ENCODE measurements at places on chromosomes 12 and 14.

DNA sequence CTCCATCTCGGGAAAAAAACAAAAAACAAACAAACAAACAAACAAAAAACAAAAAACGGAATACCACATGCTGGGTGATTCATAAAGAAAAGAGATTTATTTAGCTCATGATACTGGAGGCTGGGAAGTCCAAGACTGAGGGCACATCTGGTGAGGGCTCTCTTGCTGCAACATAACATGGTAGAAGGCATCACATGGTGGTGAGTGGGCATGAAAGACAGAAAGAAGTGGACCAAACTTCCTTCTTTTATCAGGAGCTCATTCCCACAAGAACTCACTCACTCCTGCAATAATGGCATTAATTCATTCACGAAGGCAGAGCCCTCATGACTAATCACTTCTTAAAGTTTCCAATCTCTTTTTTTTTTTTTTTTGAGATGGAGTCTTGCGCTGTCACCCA lies 8.0 kb upstream of the LGMN start:
- DNase-seq = no peak

- peak; percentile 19 for DNase-seq
Observed at GRCh38 chr14:102779084-102779462, 1.8 kb downstream of the TRAF3 start.

DNA sequence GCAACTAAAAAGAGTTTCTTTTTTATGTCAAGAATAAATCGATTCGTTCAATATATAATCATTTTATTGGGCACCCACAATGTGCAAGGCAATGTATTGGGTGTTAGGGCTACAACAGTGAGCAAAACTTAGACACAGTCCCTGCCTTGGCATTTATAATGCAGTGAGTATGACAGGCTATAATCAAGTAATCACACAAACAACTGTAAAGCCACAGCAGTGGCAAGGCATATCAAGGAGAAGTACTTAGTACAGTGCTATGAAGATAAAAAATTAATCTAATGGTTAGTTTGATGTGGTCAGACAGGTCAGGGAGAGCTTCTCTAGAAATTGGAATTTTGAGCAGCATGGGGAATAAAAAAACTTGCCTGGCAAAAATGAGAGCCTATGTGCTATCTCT lies 39.5 kb upstream of the OTOGL start:
- no peak for DNase-seq

GRCh38 chr12:44155358-44155757 lies 319.5 kb downstream of the TMEM117 start:
- no peak for DNase-seq

DNA sequence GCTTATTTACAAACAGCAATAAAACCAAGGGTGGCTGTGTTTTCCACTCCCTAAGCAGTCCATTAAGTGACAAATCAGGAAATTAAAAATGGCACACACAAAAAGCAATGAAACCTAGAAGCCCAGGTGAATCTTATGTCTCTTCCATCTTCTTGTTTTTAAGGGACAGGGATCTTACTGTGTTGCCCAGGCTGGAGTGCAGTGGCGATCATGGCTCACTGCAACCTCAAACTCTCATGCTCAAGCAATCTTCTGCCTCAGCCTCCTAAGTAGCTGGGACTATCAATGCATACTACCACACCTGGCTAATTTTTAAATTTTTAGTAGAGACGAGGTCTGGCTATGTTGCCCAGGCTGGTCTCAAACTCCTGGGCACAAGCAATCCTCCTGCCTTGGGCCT lies 52.4 kb upstream of the CERS5 start:
- no peak for DNase-seq

- peak; percentile 84 for DNase-seq
Observed at GRCh38 chr12:1691123-1692007, 495 bp downstream of the ADIPOR2 start.

GRCh38 chr14:45251912-45252311 lies 1.1 kb downstream of the MIS18BP1 start:
- no peak for DNase-seq

GRCh38 chr12:32542428-32543229 lies 136.5 kb upstream of the DNM1L start:
- DNase-seq = no peak

- no peak for DNase-seq
Observed at GRCh38 chr14:93752980-93753561, 35.2 kb downstream of the PRIMA1 start.

DNA sequence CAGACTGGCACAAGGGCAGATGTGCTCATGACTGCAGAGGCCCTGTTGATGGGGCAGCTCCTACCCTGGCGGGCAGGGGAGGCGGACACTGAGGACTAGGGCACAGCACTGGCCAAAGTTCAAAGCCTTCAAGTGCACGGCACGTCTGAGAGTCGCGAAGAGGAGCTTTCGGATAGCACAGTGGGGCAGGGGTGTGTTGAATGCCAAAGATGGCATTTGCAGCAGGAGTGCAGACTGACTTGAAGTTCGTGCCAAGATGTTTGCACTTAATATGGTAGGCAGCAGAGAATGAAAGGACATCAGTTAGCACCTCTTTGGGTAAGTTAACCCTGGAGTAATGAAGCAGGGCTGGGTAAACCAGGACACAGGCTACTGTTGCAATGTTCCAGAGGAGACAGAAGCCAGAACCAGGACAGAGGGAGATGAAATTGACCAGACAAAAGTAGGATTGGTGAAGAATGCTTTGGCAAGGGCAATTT lies 6.7 kb upstream of the EML1 start:
- DNase-seq = no peak

DNA sequence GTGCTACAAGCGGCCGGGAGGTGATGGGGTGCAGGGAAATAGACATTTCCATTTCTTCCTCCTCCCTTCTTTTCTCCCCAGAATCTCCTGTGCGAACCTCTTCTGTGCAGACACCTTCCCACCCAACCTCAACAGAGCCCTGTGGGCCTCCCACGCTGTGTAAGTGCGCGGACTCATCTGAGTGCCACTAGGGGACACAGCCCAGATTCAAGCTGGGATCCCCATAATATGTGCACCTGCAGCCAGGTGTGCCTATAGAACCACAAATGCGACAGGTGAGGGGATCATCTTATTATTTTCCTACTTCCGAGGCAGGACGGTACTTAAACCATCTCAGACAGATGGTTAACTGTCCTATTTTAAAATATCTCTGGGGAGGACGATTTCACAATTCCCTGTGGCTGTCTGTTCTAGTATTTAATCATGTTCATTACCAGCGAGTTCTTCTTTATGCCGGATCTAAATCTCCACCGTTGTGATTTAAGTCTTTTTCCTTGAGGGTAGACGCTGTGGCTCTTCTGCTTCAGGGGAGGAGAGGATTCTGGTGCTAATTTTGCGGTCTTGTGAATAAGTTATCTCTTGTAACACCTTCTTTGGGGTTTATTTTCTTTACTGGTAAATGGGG lies 17.2 kb upstream of the CACNA1C start:
- DNase-seq = no peak

- DNase-seq = no peak
Observed at GRCh38 chr12:118781692-118782091, 199.6 kb upstream of the SRRM4 start.

DNA sequence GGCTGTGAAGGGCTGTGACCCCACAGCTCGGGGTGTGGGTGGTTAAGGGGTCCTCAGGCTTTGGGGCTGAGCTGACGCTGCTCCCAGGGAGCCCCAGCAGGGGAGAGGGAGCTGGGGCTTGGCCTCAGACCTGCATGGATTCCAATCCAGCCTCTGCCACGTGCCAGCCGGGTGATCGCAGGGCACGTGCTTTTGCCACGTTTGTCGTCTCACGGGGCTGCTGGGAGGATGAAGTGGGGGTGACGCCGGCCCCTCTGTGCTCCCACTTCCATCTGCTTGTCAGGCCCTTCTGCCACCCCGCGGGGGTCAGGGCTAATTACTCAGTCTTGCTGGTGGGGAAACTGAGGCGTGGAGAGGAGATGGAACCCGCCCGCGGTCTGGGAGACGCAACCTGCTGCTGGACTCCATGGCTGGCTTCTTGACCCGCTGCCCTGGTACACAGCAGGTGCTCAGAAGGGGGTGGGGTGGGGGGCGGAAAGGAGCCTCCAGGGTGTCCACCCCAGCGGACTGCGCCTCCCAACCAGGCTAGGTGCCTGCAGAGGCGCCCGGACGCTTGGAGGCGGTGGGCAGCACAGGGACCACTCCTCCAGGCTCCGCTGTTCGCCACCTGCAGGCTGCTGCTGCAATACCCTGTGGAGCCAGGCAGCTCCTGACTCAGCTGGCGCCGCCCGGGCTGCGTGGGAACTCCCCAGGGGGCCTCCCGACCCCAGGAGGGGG lies 36.4 kb upstream of the PRIMA1 start:
- no peak for DNase-seq

DNA sequence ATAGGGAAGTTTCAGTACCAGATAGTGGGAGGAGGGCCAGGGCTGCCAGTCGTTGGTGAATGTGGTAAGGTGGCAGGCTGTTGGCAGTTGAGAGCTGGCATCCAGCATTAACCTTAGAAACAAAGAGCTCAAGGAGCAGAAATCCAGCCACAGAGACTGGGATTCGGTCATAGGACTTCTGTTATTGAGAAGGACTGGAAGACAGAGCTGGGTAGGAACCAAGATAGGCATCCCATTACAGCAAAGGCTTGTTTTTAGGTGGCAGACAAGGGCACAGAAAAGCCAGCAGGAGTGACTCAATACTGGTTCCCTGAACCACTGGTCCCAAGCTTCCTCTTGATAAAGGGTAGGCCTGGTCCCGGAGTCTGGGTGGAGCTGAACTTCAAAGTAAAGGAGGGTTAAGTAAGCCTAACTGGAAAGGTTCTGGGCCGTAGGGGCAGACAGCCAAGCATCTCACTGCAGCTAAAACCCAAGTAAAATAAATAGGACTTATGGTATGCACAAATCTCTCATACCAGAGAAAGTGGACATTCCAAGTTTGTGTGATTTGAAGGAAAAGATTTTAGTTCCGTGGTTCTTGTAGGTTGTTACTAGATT lies 147.9 kb downstream of the ETV6 start:
- DNase-seq = no peak

GRCh38 chr14:99418242-99418641 lies 62.4 kb downstream of the SETD3 start:
- DNase-seq = no peak

GRCh38 chr12:48037267-48037915 lies 33.1 kb upstream of the COL2A1 start:
- peak; percentile 79 for DNase-seq

DNA sequence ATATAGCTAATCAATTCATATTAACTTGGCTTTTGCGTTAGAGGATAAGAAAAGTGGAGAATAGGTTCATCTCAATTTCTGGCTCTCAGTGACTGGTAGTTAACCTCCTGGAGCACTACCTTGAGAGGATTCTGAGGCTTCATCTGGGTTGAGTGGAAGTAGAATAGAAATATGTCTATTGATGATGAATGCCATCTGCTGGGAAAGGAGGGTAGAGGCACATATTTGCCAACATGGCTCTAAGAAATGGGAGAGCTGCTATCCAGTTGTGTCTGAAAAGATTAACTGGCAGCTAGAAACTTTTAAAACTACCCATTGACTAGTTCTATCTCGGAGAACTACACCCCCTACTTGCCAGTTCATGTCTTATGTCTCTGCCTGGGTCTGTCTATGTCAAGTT lies 530.1 kb downstream of the NRXN3 start:
- DNase-seq = no peak

- no peak for DNase-seq
Observed at GRCh38 chr14:102857444-102857843, 65.0 kb upstream of the AMN start.

GRCh38 chr12:115755061-115755724 lies 522.3 kb downstream of the MED13L start:
- no peak for DNase-seq

GRCh38 chr14:102437997-102438915 lies 71.3 kb downstream of the ANKRD9 start:
- DNase-seq = peak; percentile 92

DNA sequence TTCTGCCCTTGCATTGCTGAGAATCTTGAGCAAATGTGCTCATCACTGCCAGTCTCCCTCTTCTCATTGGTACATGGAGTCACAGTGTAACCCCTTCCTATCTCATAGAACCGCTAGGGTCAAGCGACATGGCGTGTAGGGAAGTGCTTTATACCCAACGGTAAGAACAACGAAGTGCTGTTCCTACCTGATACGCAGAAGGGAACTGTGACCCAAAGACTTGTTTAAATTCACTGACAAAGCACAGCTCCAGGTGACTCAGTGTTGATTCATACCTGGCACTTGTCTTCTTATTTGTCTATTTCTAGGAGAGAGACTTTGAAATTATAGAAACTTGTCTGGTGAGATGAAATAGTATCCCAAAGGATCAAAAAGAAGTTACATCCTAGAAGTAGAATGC lies 53.7 kb downstream of the FBXL14 start:
- DNase-seq = no peak

- no peak for DNase-seq
Observed at GRCh38 chr12:114141921-114142564, 175.9 kb upstream of the RBM19 start.

DNA sequence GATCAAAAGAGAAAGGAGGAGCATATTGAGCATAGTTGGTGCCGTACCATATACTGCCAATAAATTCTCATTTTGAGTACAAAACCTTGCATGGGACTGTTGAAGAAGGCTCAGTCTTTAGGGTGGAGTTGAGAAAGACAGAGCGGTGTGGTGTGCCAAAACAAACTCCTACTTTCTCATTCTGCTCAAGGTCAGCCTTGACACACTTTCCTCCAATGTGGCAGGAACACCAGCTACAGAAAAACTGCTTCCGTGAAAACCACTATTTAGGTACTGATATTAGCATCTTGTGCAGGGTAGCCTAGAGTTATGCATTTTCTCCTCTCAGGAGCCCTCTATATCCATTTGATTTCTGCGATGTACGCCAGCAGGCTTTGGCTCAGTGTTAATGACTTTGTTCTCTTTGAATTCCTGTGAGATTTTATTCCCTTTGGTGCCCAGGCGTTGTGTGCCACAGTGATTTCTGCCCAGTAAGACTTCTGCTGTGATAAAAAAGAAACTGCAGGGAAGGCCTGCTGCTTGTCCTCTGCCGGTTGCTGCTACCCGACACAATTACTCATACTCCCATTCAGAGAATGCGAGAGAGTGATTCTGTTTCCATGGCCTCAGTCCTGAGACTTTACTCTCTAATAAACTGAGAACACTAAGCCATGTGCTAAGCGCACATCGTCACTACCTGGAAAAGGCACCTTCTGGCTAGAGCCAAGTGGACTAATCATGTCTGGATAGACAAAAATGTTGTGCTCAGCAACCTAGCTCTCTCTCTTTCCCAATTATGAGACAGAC lies 88.3 kb upstream of the MDM1 start:
- DNase-seq = peak; percentile 11

GRCh38 chr12:109912855-109913321 lies 12.8 kb downstream of the TCHP start:
- DNase-seq = no peak

DNA sequence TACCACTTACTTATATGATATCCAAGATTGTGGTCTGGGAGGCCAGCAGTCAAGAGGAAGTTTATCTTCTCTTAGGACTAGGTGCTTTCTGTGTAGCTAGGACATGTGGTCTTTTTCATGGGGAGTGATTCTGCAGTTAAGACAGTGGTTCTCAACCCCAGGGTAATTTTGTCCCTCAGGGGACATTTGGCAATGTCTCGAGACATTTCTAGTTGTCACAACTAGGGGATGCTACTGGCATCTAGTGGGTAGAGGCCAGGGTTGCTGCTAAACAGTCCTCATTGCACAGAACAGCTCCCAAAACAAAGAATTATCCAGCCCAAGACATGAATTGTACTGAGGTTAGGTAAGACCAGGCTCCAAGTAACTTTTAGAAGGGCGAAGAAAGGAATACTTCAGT lies 20.0 kb downstream of the AMDHD1 start:
- no peak for DNase-seq

Data from retina (tissue), 1 donor.